ENCODE measurements at places on chromosomes 3 and 15.

DNA sequence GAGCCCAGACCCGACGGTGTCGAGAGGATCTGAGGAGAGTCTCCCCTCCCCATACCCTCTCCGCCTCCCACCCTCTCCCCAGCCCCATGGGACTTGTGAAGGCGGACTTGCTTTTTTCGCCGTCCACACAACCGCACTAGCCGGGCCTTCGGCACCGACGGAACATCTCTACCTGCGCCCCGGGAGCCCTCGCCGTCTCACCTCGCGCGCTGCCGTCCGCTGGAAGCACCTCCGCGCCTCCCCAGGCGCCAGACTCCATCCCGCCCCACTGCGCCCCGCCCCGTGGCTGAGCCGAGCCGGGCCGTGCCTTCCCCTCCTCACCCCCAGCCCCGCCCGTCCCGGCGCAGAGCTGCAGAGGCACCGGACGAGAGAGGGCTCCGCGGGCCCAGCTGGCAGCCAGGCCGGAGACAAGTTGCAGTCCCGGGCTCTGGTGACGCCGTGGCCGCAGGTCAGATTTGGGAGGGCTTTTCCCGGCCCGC is at the start of the genes DUOX1 and DUOXA1:
Gene DUOX1, plus strand, starts transcription at position 344 of the 479 bp plus-strand sequence. CDS start 1,973 bp downstream, outside the sequence.
Gene DUOXA1, minus strand, starts transcription at position 229 of the 479 bp plus-strand sequence. CDS start 6,865 bp downstream, outside the sequence.
- DNase-seq, result no peak

DNA sequence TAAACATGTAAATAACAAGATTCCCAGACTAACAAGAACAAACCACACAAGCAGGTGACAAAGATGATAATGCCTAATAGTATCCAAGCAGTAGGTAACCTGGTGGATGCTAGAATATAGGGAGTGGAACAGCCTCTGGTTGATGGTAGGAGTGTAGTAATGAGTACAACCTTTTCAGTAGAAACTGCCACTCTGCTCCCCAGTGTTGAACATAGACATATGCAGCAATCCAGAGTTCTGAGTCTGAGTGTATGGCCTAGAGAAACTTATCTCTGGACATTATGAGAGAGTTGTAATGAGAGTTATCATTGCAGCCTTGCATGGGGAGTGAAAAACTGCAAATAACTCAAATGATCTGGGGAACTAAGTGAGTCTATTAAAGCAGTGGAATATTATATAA is 76.1 kb upstream of the ACAD9 start:
- no peak for DNase-seq

GRCh38 chr15:92392462-92392861 is 1.2 kb upstream of the ST8SIA2 start:
- no peak for DNase-seq

DNA sequence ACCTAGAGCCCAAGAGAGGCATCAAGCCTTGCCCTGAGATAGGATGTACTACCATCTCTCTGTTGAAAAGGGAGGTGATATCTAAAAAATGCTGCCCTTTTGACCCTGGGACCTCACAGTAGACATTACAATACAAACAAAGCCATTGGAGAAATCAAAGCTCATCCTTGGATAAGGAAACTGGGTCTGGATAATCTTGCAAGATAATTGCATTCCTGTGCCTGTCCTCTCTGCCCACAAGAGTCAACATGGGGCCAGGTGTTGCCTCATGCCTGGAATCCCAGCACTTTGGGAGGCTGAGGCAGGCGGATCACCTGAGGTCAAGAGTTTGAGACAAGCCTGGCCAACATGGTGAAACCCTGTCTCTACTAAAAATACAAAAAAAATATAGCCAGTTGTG is 57.3 kb upstream of the DLG1 start:
- DNase-seq, result no peak

DNA sequence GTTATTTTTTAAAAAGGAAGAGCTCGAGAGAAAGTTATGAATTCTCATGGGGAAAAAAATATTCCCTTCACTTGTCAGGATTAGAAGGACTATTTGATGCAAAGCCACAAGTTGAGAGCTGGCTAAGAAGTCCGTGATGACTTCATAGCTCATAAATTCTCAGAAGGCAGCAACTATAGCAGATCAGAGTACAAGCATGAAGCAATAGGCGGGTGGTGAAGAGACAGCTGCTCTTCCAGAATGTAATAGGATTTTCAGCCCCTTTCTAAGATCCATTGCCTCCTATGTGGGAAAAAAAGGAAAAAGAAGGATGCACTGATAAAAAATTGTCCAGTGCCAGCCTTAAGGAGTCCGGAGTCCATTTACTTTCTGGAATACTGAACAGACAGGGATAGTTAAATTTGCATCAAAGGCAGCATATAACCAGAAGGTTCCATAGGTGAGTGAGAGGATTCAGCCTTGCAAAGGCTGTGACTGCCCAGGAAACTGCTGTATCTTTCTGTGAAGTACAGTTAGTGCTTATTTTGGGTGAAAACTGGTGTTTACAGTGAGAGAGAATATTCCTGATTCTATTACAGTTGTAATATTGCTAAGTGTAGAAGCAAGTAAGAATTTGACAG is 929.5 kb upstream of the ALCAM start:
- DNase-seq, result no peak

DNA sequence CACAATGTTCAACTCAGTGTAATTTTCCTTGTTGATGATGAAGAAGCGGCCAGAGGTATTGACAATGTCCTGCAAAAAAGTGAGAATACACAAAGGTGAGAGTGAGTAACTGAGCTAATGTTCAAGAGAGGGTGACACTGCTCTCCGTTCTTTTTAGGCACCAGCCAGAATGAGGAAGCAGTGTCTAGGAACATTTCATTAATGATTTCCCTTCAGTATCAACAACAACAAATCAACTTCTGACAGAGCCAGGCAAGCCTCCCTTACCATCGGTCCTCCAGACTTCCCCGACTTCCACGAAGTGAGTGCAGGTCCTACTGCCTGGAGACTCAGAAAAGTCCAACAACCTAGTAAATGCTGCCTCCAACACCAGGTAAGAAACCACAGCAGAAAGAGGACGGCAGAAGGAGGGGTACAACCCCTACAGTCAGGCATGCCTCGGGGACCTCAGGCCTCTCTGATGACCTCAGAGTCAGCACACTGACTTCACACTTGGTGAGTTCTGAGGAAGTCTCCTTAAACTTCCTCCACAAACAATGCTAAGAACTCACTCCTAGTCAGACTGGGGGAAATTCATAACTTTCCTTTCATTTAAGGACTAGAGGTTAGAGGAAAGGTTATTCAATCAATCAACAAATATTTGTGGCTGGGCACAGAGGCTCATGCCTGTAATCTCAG is 62.7 kb downstream of the NPTN start:
- no peak for DNase-seq

DNA sequence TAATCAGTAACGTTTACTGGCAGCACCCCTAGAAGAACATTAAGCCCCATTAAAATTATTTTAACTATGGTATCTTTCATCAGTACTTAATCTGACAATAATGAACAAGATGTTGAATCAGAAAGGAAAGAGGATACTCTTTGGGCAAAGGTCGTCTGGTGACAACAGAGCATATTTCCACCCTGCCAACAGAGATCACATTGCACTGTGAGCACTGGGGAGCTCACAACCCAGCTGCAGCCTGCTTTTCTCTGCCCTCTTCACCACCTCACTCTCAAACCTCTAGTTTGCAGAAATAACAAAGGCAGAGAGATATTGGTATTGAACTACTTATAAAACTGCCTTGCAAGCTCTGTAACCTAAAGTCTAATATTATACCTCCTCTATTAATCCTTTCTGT is 130.0 kb downstream of the FBN1 start:
- DNase-seq, result no peak

DNA sequence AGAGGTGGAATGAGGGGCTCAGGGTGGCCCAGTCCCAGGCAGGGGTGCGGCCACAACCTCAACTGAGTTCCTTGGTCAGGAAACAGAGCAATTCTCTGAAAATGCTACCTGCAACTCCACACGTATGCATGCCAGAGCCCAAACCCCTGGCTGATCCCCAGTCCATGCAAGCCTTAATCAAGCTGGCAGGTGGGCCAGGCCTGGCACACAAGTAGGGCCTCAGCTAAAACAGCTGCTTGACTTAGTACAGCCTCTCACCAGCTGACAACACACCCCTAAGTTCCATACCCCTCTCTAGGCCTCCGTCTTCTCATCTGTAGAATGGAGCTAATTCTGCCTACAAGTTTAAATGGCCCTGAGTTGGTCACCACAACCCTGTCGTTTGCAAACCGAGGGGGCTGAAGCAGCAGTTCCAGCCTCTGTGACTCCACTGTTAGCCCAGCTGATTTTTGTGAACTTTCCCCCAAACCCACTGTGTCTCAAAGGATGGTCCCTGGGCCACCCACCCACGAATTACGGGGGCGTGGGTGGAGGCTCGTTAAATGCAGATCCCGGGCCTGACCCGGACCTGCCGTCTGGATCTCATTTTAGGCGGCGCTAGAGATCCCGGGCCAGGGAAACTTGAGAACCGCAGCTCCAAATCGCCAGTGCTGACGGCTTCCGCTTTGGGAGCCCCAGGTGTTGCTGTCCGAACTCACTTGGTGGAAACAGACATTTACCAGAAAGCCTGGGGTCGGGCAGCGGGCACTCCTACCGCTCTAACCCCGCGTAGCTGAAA is 927 bp downstream of the CHDH start:
- DNase-seq, result no peak

- no peak for DNase-seq
These were observed 135.5 kb upstream of the TTC14 start for GRCh38 chr3:180466401-180467011.

- DNase-seq, result no peak
These were observed 65.2 kb downstream of the TRAT1 start for GRCh38 chr3:108887777-108888176.

GRCh38 chr3:120348991-120349854 is at the start of gene LRRC58:
LRRC58 (minus strand) TSS chr3:120349354; CDS start chr3:120349243, 111 bp downstream.
- peak; percentile 68 for DNase-seq

DNA sequence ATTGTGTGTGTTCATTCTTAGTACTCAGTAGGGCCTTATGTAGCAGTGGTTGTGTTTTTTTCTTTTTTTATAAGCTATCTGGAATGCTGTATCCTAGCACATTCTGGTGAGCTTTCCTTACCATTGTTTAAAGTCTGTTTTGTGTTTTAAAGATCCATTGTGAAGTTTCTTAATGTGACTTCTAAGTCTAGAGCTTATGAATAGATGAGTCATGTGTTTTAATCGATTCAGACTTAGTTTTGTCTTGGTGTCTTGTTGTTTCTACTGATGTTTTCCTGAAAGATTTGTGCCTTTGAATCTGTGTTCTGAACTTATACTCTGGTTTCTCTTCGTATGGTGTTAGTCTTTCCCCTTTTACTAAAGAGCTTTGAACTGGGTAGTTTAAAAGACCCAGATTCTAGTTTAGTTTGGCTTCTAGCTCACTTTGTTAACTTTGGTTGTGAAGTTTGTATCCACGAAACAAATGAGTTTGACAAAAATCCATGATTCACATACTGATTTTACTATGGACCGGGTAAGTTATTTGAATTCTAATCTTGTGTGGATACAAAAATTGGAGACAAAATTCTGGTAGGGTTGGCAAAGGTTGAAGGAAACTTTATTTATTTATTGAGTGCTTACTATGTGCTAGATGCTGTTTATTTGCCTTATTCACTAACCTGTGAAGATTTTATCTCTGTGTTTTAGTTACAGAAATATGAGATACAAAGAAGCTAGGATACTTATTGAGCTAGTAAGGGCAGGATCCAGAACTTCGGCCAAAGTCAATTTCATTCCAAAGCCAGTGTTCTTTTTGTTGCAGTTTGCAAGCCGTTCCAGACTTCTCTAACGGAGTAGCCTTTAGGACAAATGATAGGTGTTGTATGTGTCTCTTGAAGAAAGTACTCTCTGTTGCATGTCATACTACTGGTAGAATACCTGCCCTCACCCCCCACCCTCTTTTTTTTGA is 24.8 kb downstream of the AKAP13 start:
- no peak for DNase-seq

DNA sequence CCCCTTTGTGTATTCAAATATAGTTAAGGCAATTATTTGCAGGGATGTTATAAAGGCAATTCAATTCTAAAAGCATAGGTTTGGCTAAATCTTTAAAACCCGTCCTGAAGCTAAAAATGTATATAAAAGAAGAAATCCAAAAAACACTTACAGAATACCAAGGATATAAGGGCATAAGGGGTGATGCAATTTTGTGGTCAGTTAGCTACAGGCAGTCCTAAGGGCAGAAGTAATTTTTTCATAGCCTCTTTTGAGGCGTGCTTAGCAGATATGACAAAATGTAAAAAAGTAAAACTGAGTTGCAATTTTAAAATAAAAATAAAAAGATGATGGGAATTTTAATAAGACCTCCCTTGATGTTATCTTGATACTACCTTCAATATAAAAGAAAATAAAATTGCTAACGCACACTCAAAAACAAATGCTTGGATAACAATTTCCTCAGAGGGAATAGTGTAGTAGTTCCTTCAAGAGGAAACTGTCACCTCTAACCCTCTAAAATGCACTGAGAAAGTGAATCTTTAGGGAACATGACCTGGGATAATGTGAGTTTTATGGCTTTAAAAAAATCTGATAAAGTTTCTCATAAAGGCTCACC is 104.2 kb downstream of the MYH15 start:
- no peak for DNase-seq

- no peak for DNase-seq
These were observed 486.0 kb upstream of the CFAP20DC start for GRCh38 chr3:59535791-59536221.

DNA sequence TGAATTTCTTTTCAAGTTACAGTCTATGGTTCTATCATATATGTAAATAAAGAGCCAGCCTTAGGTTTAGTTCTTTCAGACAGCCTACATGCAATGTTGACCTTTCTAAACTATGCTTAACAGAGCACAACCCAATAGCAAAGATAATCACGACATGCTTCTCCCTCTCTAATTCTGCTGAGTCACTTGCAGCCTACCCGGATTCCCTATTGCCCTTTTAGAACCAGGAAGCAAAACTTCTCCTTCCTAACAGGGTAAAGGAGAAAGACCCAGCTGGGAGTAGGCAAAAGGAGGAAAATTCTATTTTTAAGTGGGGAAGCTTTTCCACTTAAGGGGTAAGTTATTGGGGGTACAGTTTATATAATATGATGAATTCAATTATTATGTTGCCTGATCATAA is 79.3 kb downstream of the SLC7A14 start:
- no peak for DNase-seq

DNA sequence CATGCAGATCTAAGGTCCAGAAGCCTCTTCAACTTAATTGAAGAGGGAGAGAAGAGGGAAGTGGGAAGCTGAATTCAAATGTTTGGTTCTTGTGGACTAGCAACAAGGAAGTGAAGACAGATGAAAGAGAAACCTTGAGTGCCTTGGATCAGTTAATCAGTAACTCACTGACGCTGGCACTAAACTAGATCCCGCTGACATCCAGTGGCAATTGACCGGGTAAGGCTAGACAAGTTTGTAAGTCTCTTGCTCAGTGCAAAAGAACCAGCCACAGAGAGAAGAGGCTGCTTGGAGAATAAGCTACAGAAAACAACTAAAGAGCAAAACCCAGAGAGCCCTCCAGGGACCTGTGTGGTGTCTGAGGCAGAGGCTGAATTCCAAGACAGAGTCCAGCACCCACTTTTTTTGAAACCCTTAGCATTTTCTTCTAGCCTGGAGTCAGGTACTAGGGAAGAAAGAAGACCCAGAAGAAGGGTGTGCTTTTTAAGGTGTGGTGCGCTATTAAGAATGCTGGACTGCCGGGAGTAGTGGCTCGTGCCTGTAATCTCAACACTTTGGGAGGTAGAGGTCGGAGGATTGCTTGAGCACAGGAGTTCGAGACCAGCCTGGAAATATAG is 6.9 kb downstream of the PLCH1 start:
- no peak for DNase-seq
